ENCODE measurements at places on chromosomes 4 and X.

- DNase-seq = no peak
Observed at GRCh38 chrX:123817288-123817894, 42.5 kb upstream of the XIAP start.

DNA sequence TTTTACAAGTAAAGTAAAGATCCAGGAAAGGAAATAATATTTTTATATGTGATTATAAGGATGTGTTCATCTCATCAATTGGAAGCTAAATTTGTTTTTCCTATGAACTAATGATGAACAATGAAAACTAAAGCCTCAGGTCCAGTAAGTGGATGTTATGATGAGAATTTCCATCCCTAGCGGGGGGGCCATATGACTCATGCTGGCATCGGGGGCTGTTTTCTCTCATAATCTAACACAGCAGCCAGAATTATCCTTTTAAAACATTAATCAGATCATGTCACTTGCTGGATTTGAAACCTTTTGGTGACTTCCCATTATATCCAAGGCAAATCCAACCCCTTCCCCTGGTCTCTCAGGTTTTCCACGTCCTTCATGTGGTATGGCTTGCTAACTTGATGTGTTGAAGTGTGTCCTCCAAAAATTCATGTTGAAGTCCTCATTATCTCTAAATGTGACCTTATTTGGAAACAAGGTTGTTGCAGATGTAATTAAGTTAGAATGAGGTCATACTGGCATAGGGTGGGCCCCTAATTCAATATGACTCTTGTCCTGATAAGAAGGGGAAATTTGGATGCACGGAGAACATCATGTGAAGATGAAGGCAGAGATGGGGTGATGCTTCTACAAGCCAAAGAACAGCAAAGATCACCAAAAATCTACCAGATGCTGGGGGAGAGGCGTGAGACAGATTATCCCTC, 96.8 kb downstream of the AKAP4 start:
- DNase-seq = no peak

DNA sequence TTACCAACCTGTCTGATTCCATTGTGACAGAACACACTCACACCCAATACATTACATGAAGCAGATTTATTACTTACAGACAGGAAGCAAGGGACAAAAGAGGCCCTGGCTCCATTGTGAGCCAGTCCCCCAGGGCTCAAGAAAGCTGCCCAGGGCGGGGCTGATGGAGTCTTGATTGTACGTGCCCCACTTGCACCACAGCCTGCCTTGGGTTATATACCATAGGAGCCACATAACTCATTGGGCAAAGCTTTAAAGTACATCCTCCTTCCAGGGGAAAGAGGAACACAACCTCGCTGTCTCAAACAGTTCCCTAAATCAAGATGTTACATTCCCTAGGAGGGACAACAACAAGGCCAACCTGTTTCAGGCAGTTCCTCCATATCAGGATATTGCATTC, 3.4 kb upstream of the ZRSR2 start:
- no peak for DNase-seq

DNA sequence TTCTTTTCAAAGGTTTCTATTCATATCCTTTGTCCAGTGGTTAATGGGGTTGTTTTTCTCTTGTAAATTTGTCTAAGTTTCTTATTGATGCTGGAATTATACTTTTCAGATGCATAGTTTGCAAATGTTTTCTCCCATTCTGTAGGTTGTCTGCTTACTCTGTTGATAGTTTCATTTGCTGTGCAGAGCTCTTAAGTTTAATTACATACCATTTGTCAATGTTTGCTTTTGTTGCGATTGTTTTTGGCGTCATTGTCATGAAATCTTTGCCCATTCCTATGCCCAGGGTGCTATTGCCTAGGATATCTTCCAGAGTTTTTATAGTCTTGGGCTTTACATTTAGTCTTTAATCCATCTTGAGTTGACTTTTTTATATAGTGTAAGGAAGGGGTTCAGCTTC, 21.2 kb upstream of the UGT8 start:
- DNase-seq = no peak

- no peak for DNase-seq
Observed at GRCh38 chr4:183409934-183410333, 34.5 kb upstream of the CDKN2AIP start.

DNA sequence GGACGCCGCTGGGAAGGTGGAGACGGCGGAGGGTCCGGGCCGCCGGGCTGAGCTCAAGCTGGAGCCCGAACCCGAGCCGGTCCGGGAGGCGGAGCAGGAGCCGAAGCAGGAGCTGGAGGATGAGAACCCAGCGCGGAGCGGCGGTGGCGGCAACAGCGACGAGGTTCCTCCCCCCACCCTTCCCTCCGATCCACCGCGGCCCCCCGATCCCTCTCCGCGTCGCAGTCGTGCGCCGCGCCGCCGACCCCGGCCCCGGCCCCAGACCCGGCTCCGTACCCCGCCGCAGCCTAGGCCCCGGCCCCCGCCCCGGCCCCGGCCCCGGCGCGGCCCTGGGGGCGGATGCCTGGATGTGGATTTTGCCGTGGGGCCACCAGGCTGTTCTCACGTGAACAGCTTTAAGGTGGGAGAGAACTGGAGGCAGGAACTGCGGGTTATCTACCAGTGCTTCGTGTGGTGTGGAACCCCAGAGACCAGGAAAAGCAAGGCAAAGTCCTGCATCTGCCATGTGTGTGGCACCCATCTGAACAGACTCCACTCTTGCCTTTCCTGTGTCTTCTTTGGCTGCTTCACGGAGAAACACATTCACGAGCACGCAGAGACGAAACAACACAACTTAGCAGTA, 483 bp downstream of the USP27X start:
- no peak for DNase-seq

- no peak for DNase-seq
Observed at GRCh38 chr4:87865288-87865687, 32.5 kb downstream of the MEPE start.

Measured in activated T-cell treated with anti-CD3 and anti-CD28 coated beads for 24 hours (primary cell).